Prostate gland (tissue), 2 donors: ENCODE measurements at places on chromosomes 13 and 19. TPM values are rescaled to one million over a fixed set of nuclear protein-coding genes. Genes with fewer than 3 reads are reported as not detected.
A peak's percentile ranks its signal among the peaks of the same experiment; 100 is the strongest.

PSG1 gene
- not detected for total RNA-seq

GRCh38 chr13:111372651-111373425 lies 52.4 kb downstream of the TEX29 start:
- H3K4me3 ChIP-seq, result no peak overlapping the region
- no peak overlapping the region for H3K27ac ChIP-seq
- H3K27me3 ChIP-seq, result peaks cover 2% of the 10 kb centered on the region
- H3K4me1 ChIP-seq, result no peaks in the 10 kb centered on the region

FCER2 gene
- 1.5 TPM for total RNA-seq

- no peak overlapping the region for H3K4me3 ChIP-seq
- no peak overlapping the region for H3K27ac ChIP-seq
- H3K4me1 ChIP-seq, result peaks cover 5% of the 10 kb centered on the region
- DNase-seq, result no peak
Measured at GRCh38 chr19:40510526-40511115, 43.8 kb downstream of the SPTBN4 start.

- no peaks in the 10 kb centered on the region for H3K27me3 ChIP-seq
- no peak for DNase-seq
- H3K4me3 ChIP-seq, result no peak overlapping the region
- H3K36me3 ChIP-seq, result no peaks in the 10 kb centered on the region
- no peak overlapping the region for H3K27ac ChIP-seq
- H3K4me1 ChIP-seq, result no peaks in the 10 kb centered on the region
Measured at GRCh38 chr19:21584537-21584936, 79.1 kb downstream of the ZNF429 start.

- no peaks in the 10 kb centered on the region for H3K36me3 ChIP-seq
- H3K4me3 ChIP-seq, result no peak overlapping the region
- no peak overlapping the region for H3K27ac ChIP-seq
- peaks cover 9% of the 10 kb centered on the region for H3K27me3 ChIP-seq
Measured at GRCh38 chr13:30920162-30920909, 12.1 kb upstream of the TEX26 start.

DNA sequence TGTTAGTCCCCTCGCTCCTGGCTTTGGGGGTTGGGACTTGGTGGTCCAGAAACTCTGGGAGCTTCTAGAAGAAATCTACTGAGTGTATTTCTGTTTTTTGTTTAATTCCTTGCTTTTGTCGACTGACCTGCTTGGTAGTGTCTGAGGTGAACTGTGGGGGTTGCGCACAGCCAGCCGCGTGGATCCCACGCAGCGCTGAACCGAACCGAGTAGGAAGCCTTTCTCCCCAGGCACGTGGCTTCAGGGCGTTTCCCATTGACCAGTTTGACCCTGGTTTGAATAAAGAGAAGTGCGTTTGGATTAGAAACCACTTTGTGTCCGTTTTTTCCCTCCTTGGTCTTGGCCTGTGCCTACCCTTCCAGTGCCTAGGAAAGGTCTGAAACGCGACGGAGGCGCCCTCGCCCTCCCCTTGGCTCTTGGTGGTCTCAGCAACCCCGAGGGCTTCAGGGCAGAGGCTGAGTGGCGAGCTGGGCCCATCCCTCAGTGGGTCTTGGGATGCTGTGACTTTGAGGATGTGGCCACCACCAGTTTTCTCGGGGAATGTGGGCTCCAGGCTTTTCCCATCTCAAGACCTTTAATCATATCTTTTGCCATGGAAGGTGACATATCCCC lies 2.7 kb upstream of the RPS15 start:
- H3K4me3 ChIP-seq, result no peak overlapping the region
- DNase-seq, result no peak
- no peaks in the 10 kb centered on the region for H3K27me3 ChIP-seq
- H3K36me3 ChIP-seq, result peaks cover 6% of the 10 kb centered on the region
- H3K27ac ChIP-seq, result no peak overlapping the region
- peaks cover 14% of the 10 kb centered on the region for H3K4me1 ChIP-seq

DNA sequence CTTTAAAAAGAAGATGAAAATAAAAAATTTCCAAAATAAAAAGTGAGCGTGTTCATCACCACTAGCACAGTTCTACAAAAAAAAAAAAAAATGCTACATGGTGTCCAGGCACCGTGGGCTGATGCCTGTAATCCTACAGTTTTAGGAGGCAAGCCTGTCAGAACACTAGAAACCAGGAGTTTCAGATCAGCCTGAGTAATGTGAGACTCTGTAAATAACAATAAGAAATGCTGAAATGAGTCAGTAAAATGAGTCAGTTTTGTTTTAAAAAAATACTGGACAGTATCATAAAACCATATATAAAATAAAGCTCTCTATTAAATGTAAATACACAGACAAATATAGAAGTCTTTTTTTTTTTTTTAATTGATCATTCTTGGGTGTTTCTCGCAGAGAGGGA lies 30.0 kb downstream of the ZNF91 start:
- no peak overlapping the region for H3K27ac ChIP-seq
- DNase-seq, result no peak
- peaks cover 5% of the 10 kb centered on the region for H3K36me3 ChIP-seq
- H3K4me1 ChIP-seq, result no peaks in the 10 kb centered on the region

GRCh38 chr19:15717809-15718208 lies 10.0 kb upstream of the OR10H2 start:
- no peaks in the 10 kb centered on the region for H3K4me1 ChIP-seq

DNA sequence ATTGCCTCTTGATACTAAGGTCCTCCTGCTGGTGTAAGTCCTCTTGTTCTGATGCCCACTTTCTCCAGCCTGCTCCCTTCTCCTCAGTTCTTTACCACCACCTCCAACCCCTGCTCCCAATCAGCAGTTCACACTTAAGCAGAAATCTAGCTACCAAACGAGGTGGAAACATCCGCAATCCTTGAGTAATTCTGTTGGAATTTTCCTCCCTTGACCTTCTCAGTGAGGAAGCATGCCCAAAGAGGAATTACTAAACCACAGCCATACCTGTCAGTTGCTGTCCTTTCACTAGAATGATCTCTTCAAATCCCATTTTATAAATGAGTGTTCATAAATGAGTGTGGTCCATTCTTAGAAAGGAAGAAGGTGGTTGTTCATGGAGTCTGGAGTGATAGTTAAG lies 289.9 kb downstream of the DACH1 start:
- no peak overlapping the region for H3K27ac ChIP-seq
- H3K4me3 ChIP-seq, result no peak overlapping the region
- H3K4me1 ChIP-seq, result no peaks in the 10 kb centered on the region
- H3K27me3 ChIP-seq, result no peaks in the 10 kb centered on the region
- no peaks in the 10 kb centered on the region for H3K36me3 ChIP-seq

DNA sequence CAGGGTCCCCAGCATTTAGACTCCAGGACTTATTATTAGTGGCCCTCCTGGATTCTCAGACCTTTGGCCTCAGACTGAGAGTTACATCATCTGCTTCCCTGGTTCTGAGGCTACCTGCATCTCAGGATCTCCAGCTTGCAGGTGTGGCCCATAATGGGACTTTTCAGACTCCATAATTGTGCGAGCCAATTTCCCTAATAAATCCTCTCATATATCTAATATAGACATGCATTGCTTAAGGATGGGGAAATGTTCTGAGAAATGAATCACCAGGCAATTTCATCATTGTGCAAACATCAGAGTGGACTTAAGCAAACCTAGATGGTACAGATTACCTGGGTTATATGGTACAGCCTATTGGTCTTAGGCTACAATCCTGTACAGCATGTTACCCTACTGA lies 116.5 kb upstream of the FBXL3 start:
- no peaks in the 10 kb centered on the region for H3K27me3 ChIP-seq
- no peaks in the 10 kb centered on the region for H3K36me3 ChIP-seq
- no peaks in the 10 kb centered on the region for H3K4me1 ChIP-seq
- no peak overlapping the region for H3K27ac ChIP-seq
- DNase-seq, result peak; percentile 58

DNA sequence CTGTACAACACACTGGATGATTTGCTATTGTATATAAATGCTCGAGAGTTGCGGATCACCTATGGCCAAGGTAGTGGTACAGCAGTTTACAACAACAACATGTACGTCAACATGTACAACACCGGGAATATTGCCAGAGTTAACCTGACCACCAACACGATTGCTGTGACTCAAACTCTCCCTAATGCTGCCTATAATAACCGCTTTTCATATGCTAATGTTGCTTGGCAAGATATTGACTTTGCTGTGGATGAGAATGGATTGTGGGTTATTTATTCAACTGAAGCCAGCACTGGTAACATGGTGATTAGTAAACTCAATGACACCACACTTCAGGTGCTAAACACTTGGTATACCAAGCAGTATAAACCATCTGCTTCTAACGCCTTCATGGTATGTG lies 21.5 kb downstream of the OLFM4 start:
- no peak overlapping the region for H3K27ac ChIP-seq
- no peaks in the 10 kb centered on the region for H3K36me3 ChIP-seq
- H3K4me3 ChIP-seq, result no peak overlapping the region
- no peaks in the 10 kb centered on the region for H3K27me3 ChIP-seq
- DNase-seq, result no peak
- H3K4me1 ChIP-seq, result peaks cover 4% of the 10 kb centered on the region

CASP14 gene
- 0.09 TPM for total RNA-seq

GRCh38 chr13:52842441-52842840 lies 6.0 kb downstream of the PCDH8 start:
- no peak for DNase-seq
- peaks cover 3% of the 10 kb centered on the region for H3K4me1 ChIP-seq
- H3K27ac ChIP-seq, result no peak overlapping the region
- H3K27me3 ChIP-seq, result peaks cover 8% of the 10 kb centered on the region
- H3K36me3 ChIP-seq, result no peaks in the 10 kb centered on the region
- no peak overlapping the region for H3K4me3 ChIP-seq

NLRP9 gene
- total RNA-seq, result 4.0 TPM

SIGLEC9 gene
- total RNA-seq, result 0.77 TPM

FXYD7 gene
- not detected for total RNA-seq

DNA sequence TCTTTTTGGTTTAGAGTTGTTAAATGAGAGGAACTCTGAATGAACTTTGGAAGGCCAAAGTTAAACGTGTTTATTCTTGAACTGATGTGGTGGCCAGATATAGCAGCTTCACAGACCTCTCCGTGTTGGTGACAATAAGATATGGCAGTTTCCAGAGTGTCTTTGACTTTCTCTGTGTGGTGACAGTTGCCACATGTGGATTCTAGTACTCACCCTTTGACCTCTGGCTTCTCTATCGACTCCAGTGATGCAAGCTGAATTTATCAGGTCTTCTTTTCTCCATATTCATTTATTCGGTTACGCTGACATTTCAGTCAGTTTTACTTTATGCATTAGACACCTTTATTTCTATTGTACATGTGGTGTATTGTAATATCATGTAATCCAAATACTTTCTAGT lies 1469.5 kb downstream of the SLITRK1 start:
- H3K36me3 ChIP-seq, result no peaks in the 10 kb centered on the region
- no peaks in the 10 kb centered on the region for H3K27me3 ChIP-seq
- H3K4me1 ChIP-seq, result no peaks in the 10 kb centered on the region
- no peak overlapping the region for H3K4me3 ChIP-seq

ZNF850 gene
- 2.4 TPM for total RNA-seq

SIGLEC14 gene
- total RNA-seq, result 8.0 TPM

DNA sequence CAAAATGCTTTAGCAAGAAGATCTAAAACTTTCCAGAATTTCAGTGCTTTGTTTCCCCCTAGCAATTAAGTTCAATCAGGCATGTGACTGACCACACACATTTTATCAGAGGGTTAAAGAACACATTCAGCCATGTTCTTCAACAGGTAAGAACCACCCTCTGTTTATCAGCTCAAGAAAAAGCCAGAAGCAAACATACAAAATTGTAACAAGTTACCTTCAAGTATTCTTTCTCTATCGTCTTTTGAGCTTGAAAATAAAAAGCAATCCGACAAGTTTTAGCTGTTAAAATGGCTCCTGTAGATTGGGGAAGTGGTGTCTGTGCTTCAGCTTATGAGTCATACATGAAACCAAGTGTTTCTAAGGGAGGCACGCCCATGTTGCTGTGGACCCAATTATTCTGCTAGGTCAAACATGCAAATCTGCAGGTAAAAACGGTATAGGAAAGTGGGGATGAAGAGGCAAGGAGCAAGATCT lies at the start of gene ELF1:
ELF1 (minus strand) TSS at position 306 of the 477 bp plus-strand sequence. CDS start 37,262 bp downstream, outside the sequence.
- no peaks in the 10 kb centered on the region for H3K4me1 ChIP-seq
- no peaks in the 10 kb centered on the region for H3K36me3 ChIP-seq
- DNase-seq, result peak; percentile 77
- peak within 1 kb of the TSS; percentile 20 for H3K4me3 ChIP-seq

GRCh38 chr13:73167028-73167820 lies 108.4 kb downstream of the KLF5 start:
- H3K27me3 ChIP-seq, result no peaks in the 10 kb centered on the region
- H3K27ac ChIP-seq, result no peak overlapping the region
- no peaks in the 10 kb centered on the region for H3K36me3 ChIP-seq
- no peak for DNase-seq
- peaks cover 10% of the 10 kb centered on the region for H3K4me1 ChIP-seq
- H3K4me3 ChIP-seq, result no peak overlapping the region

DNA sequence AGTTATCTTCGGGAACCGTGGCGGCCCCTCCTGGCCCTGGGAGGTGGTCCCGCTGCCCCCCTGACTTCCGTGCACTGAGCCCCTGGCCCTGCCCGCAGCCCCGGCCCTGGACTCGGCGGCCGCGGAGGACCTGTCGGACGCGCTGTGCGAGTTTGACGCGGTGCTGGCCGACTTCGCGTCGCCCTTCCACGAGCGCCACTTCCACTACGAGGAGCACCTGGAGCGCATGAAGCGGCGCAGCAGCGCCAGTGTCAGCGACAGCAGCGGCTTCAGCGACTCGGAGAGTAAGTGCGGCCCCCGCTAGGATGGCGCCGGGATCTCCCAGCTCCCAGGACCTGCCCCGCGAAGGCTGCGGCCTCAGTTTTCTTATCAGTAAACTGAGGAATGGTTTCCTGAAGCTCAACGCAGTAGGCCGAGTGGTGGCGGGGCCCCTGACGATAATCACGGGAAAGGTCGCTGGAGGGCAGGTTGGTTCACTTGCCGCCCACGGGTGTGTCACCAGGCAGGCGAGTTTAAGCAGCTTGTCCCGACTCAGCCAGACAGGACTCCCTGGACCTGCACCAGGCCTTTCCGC lies 924 bp downstream of the RGCC start:
- peak; percentile 16 for DNase-seq
- H3K4me1 ChIP-seq, result no peaks in the 10 kb centered on the region
- H3K36me3 ChIP-seq, result no peaks in the 10 kb centered on the region
- H3K27ac ChIP-seq, result peak overlapping the region; percentile 64

DNA sequence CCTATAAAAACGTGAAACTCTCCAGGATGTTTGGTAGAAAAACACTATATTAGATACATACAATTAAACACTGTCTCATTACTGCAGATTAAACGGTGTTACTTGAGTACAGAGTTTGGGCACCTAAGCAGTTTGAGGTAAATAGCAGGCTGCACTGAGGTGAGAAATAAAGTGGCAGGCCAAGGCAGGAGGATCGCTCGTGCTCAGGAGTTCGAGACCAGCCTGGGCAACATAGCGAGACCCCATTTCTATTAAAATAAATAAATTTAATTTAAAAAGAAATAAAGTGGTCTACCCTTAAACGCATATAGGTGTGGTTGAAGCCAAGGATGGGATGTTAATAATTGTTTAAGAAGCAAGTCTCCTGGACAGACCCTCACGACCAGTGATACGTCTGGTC lies 1.2 kb downstream of the PSPC1 start:
- no peaks in the 10 kb centered on the region for H3K36me3 ChIP-seq
- DNase-seq, result no peak
- H3K4me3 ChIP-seq, result peak overlapping the region; percentile 62
- peak overlapping the region; percentile 89 for H3K27ac ChIP-seq
